ENCODE measurements at places on chromosomes 3 and 15.

- DNase-seq = no peak
- no peak overlapping the region for H3K4me3 ChIP-seq
- no peaks in the 10 kb centered on the region for H3K36me3 ChIP-seq
- H3K27ac ChIP-seq = no peak overlapping the region
- no peaks in the 10 kb centered on the region for H3K27me3 ChIP-seq
- H3K4me1 ChIP-seq = no peaks in the 10 kb centered on the region
Measured at GRCh38 chr15:39083213-39083612, 497.7 kb upstream of the THBS1 start.

GRCh38 chr15:89360294-89360971, 25.8 kb upstream of the POLG start:
- no peak overlapping the region for H3K4me3 ChIP-seq
- peaks cover 4% of the 10 kb centered on the region for H3K4me1 ChIP-seq
- DNase-seq = no peak

GRCh38 chr3:46386205-46386604, 15.5 kb downstream of the CCR5 start:
- no peaks in the 10 kb centered on the region for H3K27me3 ChIP-seq
- H3K4me1 ChIP-seq = peaks cover 7% of the 10 kb centered on the region
- DNase-seq = no peak
- no peaks in the 10 kb centered on the region for H3K36me3 ChIP-seq
- H3K27ac ChIP-seq = no peak overlapping the region

DNA sequence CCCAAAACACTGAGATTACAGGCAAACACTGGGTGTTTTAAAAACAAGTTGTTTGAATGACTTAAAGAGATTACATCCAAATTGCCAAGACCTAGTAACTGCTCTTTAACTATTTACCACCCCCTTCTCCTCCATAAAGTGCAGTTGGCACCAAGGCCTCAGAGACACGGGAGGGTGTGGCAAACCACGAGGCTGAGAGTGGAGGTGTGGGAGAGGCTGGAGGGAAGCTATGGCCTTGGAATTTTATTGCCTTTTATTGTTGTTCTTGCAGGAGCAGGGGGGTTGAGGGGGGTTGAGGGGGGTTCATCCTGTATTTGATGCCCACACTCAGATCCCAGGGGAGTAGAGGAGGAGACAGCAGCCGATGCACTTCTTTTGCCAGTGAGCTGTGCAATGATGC, 75.9 kb upstream of the CTDSPL start:
- H3K4me1 ChIP-seq = peaks cover 6% of the 10 kb centered on the region
- no peak overlapping the region for H3K4me3 ChIP-seq
- no peaks in the 10 kb centered on the region for H3K36me3 ChIP-seq
- H3K27me3 ChIP-seq = no peaks in the 10 kb centered on the region
- H3K27ac ChIP-seq = no peak overlapping the region

Data from naive thymus-derived CD4-positive, alpha-beta T cell (primary cell).